ENCODE measurements at places on chromosomes 5 and 9. TPM values are rescaled to one million over a fixed set of nuclear protein-coding genes. Genes with fewer than 3 reads are reported as not detected.

- no peak for DNase-seq
These were observed 33.7 kb downstream of the ABITRAM start for GRCh38 chr9:108967916-108968315.

DNA sequence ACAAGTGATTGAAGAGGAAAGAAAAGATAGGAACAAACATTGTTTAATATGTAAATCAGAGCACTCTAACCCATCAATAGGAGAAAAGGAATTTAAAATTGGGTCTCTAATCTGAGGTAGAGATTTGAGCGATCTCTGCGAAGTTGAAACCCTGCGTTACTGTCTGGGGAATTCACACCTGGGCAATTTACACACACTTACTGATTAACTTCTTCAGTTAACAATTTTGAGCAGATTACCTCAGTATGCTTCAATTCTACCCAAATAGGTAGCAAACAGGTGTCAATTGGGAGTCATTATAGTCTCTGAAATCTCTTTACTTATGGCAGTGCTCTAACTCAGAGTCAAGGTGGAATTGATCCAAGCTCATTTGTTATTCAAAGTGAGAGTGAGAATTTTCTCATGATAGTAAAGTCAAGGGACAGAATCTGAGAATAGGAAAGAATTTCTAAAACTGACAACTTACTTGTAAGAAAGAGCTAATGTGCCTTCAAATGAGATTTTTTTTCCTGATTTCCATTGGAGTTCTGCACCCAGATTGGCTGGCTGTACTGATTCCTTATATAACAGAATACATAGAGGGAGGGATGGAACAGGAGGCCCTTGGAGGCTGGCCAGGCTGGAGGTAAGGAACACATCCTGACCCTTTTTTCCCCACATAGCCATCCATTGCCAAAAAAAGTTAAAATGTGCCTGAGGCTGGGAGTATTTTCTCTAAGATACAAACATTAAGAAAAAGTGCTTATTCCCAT, 27.1 kb upstream of the IFNA14 start:
- DNase-seq = no peak

GRCh38 chr5:42400474-42400873, 22.8 kb upstream of the GHR start:
- DNase-seq = no peak

- no peak for DNase-seq
These were observed 56.4 kb upstream of the RPL26L1 start for GRCh38 chr5:172902497-172903472.

DNA sequence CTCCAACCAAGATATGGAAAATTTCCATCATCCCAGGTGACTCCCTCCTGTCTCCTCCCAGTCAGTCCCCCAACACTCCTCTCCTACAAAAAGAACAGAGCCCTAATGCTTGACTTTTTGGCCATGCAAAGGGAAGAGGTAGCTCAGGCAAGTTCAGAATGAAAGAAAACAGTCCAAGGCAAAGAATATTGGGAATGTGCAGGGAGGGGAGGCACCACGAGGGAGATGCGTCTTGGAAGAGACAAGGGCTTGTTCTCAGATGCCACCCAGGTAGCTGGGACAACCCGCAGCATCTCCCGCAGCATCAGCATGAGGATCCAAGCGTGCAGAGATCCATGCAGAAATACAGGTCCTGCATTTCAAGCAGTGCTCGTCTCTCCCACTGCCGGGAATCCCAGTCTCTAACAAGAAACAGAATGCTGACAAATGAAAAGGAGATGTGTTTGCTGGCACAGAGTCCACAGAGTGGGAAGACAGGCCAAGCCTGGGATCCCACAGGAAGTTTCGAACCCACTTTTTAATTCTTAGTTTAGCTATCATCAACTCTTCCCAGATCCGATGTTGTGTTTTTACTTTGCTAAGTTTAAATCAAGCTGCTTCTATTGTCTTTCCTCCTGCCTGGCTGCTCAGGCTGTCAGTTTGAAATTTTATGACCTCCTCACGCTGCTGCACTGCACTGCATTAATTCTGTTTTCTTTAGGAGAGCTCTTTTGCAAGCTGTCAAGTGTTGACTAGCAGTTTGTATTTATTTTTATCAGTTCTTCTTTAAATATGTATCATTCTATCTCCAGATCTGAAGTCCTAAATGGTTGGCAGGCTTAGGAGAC, 86.8 kb upstream of the OSMR start:
- no peak for DNase-seq

- DNase-seq = no peak
These were observed 150.2 kb downstream of the KIAA0825 start for GRCh38 chr5:94467954-94468930.

DNA sequence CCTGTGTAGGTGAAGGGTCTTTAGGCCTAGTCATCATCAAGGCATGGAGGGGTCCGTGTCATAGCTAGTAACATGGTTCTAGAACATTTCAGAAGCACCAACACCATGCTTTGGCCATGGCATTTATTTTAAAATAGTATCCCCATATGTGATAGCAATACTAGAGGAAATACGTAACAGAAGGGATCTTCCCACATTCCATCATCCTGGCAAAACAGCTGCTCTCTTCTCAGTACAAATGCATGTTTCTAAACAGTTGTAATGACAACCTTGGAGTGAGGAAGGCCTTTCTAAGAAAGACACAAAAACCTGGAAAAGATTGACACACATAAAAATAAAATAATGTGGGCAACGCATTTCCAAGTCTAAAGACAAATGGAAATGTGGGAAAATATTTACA, 97.6 kb downstream of the GADD45G start:
- DNase-seq = no peak

DNA sequence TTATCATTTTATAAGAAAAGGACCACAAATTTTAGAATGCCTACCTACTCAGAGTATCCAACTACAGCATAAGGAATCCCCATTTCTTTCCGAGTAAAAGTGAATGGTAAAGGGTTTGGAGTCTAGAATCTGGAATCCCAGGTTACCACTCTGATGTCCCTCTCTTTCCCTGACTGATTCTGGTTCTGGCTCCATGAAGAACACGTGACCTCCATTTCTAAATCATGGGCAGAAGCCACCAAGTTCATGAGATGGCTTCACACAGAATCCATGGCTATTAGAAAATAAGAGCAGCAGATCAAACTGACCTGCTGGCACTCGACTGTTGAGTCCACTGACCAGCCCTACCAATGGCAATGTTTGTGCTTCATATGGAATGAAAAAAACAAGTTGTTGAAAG, 40.7 kb downstream of the PFDN1 start:
- DNase-seq = no peak

- DNase-seq = no peak
These were observed 94.6 kb upstream of the TXNDC8 start for GRCh38 chr9:110432253-110432652.

- DNase-seq = no peak
These were observed 178.8 kb downstream of the GAPVD1 start for GRCh38 chr9:125440411-125440810.

DNA sequence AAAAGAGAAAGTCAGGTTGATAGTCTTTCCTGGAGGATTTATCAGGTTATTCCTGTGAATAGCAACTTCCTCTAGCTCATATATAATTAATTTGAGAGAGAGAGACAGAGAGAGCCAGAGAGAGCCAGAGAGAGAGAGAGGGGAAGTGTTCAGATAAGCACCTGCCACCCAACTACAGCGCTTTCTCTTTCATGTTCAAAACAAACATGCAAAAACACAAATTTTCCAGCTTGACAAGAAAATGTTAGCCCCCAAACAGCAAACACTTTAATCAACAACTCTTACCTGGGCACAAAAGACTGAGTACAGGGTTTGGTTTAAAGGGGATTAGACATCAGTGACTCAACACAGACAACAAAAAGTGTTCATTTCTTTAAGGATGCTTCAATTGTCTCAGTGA, 61.7 kb upstream of the PLPP6 start:
- DNase-seq = no peak

DNA sequence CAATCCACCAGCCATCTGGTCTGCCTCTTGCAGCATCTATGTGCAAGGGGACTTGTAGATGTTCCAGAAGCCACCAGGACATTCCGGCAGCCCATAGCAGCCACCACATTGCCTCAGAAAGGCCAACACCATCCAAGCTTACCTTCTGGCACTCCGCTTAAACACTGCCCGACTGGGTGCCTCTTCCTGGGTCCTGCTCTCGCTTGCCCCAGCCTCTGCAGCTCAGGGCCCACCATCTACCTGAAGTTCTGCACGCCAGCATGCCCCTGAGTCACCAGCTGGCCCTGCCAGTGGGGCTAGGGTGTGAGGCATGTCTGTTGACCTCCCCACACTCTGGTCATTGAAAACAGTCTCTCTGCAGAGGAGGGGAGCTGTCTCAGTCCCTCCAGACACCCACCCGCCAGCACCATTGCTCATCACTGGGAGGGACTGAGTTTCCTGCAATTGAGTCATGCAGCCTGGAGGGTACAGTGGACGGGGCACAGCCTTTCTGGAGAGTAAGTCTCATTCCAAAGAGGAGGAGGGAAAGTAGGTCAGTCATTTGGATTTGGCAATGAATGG, 16.9 kb upstream of the COL5A1 start:
- no peak for DNase-seq

DNA sequence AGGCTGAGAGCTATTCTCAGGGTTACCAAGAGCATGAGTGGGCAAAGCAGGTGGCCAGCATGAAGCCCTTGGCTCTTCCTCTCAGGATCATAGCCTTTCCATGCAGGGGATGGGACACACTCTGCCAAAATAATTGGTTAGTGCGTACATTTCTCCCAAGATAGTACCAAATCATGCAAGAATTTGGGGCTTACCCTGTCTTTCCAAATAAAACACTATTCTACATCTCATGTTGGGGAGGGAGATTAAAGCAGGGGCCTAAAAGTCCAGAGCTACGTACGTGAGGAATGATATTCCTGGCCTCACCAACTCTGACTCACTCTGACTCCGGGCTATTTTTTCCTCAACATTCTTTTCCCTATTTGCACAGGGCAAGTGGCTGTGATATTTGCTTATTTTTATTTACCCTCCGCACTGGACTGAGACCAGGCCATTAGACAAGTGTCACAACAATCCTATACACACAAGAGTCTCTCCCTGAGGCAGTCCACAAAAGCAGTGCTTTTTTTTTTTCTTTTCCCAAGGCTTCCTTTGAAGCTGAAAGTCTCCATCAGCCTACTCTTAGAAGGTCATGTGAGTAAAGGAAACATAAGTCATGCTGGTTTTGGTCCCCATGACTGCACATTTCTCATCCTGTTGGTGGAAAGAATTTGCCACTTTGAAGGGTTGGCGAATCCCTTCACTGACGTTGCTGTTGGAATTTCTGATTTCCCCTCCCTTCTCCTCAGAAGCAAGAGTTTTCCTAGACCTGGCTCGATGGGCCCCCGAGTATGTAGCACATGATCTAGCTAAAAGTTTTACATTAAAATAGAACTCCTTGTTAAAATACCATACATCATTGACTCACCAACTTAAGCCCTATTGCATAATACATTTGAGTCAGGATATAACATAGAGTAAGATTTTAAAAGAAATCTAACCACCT, 40.0 kb downstream of the TMEM252 start:
- no peak for DNase-seq

DNA sequence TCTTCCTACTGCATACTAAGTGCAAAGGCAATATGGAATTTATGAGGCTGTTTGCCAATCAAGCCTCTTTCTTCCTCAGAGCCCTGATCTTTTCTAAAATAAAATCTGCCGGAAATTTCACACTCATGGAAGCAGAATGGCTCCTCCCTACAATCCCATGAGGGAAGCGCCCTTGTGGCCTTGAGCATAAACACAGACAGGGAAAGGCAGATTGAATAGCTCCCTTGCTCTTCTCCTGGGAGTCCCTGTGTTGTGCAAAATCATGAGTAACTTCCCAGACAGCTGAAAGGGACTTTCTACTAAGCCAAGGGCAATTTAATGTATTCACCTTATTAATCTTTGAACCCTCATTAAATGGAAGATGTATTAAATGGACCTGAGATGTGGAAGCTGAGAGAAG, 226.1 kb upstream of the PIK3R1 start:
- no peak for DNase-seq

DNA sequence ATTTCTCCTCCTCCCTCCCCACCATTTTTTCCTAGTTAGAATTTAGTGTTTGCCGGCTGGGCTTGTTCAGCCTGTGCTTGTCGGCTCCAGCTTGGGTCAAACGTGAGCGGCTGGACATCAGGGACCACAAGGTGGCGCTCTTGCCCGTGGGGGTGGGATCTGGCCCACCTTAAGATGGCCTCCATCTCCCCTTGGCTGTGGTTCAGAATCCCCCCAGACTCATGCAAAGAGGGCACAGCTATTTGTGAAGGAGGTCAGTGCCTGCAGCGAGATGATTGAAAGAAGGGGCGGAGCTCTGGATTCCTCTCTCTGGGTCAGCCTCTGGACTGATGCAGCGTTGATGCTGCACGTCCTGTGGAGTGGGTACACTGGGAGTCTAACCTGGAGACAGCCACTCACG, 283.3 kb upstream of the TUT7 start:
- DNase-seq = no peak

DNA sequence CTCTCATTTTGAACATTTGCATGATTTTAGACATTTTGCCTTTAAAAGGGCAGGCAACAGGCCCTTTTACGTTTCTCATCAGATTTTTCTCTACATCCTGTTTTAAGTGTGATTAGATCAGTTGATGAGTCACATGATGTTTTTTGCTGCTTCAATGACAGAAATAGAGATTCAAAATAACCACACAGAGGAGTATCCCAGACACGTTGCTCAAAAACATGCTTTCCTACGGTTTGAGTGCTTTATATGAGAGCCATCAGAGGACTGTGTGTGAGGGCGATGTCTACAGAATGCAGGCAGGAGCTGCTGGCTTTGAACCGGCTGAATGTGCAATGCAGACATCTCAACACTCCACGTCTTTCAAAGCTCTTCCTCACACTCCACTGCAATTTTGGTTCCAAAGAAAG, 42.1 kb downstream of the OTULIN start:
- peak; percentile 4 for DNase-seq

DNA sequence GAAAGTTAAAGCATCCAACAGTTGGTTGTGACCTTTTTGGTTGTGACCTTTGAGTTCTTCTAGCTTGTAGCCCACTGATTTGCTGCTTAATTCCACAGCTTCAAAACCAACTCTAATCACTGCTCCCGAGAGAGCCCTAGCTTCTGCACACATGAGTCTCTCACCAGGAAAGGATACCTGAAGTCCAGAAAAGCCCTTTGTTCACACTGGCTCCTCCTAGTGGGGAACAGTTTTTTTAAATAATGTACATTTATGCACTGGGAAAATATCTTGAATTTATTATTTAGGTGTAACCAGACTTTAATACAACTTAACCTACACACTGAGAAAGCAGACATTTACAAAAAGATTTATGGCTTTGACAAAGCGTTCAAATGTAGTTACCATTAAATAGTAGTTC, 120.2 kb upstream of the CCDC152 start:
- DNase-seq = no peak

GRCh38 chr9:113477661-113478060, 14.1 kb downstream of the RGS3 start:
- DNase-seq = no peak

The LPAR1 gene
- total RNA-seq = 0.07 TPM

The FBXL7 gene
- total RNA-seq = 5.3 TPM

The SLC27A6 gene
- total RNA-seq = not detected

The SLC6A18 gene
- not detected for total RNA-seq

The SLC1A1 gene
- 17.4 TPM for total RNA-seq

The FGF18 gene
- not detected for total RNA-seq

The FAM221B gene
- not detected for total RNA-seq

The MYOZ3 gene
- total RNA-seq = 0.59 TPM

The MCIDAS gene
- total RNA-seq = 0.13 TPM

The MPDZ gene
- total RNA-seq = 84.2 TPM

The TRIO gene
- 194 TPM for total RNA-seq
